Cortex of kidney (tissue), 1 donor: ENCODE measurements at places on chromosomes 13 and 19.

GRCh38 chr19:6501740-6502648 lies at the start of gene TUBB4A:
TUBB4A (minus strand) TSS chr19:6502309; CDS start chr19:6502212, 97 bp downstream.
- no peak for DNase-seq

DNA sequence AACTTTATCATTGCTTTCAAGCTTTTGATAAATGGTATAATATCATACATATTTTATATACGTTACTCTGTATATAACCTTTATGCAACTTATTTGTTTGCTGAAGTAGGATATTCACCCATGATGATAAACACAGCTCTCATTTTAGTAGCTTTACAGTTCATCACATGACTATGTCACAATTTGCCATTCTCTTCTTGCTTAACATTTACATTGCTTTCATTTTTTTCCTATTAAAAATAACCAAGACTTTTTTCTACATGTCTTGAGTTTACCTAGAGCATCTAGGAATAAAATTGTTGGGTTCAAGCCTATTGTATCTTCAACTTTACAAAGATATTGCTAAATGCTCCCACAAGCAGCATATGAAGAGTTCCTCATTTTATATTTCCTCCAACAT lies 54.0 kb downstream of the KCNRG start:
- DNase-seq = no peak

GRCh38 chr13:86900906-86901305 lies 770.3 kb upstream of the SLITRK5 start:
- DNase-seq = no peak

DNA sequence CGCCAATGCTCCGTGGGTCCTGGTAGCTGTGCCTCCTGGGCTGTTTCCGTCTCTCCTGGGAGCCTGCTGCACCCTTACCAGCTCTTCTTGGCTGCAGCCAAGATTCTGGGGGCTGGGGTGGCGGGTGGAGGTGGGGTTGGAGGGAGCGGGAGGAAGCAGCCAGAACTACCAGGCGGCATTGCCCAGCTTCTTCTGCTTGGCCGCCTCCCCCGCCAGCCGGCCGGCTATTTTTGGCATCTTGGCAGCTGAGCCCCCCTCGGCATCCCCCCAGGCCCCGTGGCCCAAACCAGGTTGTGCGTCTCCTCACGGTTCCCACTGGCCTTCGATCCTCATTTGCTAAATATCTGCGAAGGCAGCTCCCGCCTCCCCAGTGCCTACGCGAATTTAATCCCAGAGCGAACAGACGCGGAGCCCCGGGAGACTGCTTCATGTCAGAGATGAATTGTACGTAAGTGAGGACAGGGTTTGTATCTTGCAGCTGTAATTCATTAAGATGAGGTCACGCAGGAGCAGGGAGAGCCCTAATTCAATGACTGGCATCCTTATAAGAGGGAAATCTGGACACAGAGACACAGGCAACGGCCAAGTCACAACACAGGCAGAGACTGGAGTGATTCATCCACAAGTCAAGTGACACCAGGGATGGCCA lies 12.8 kb upstream of the PEAK3 start:
- no peak for DNase-seq

GRCh38 chr13:99558570-99559180 lies 57.4 kb downstream of the TM9SF2 start:
- no peak for DNase-seq

GRCh38 chr19:38223617-38224013 lies 407 bp downstream of the DPF1 start:
- no peak for DNase-seq

GRCh38 chr19:13906521-13906904 lies 512 bp downstream of the CC2D1A start:
- no peak for DNase-seq

GRCh38 chr13:71617265-71617664 lies 249.7 kb downstream of the DACH1 start:
- no peak for DNase-seq

GRCh38 chr13:30377312-30377685 lies 45.0 kb upstream of the UBE2L5 start:
- DNase-seq = no peak

DNA sequence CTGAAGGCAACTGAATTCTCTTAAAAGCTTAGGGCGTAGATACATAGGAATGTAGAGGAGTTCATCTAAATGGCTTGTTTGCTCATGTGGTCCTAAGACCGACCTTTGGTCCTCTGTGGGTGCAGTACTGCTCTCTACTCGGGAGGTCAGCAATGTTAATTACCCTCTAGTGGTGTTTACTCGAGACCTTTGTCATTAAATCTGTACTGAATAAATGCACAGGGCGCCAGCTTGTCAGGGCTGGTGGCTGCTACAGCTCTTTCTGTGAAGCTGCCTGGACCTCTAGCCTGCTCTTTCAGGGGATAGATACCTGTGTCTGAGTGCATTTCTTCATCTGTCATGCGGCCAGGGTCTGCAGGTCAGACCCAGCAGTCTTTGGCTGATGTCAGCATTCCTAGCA lies 29.2 kb upstream of the MPHOSPH8 start:
- DNase-seq = no peak

- no peak for DNase-seq
Measured at GRCh38 chr13:35768551-35768950, 292.1 kb upstream of the MAB21L1 start.
